ENCODE measurements at places on chromosomes 4 and X.

GRCh38 chr4:77037736-77038135 is 38.1 kb downstream of the CCNI start:
- DNase-seq, result no peak

DNA sequence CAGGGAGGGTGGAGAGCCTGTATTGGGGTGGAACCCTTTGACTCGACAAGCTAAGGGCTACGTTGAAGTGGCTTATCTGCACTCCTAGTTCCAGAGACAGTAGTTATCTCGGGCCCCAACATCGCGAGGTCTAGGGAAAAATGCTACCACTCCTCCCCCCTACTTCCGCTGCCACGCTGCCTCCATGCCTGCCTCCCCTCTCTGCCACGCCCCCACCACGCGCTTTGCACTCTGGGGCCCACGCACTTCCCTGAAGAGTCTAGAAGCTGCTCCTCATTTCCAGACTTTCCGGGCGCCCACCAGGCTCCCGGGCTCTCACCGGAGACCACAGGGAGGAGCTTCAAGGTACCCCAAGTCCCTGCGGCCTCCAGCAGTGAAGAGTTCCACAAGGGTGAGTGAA is at the start of gene PASD1:
Gene PASD1, plus strand, starts transcription at position 227 of the 400 bp plus-strand sequence. CDS start 37,879 bp downstream, outside the sequence.
- DNase-seq, result no peak

DNA sequence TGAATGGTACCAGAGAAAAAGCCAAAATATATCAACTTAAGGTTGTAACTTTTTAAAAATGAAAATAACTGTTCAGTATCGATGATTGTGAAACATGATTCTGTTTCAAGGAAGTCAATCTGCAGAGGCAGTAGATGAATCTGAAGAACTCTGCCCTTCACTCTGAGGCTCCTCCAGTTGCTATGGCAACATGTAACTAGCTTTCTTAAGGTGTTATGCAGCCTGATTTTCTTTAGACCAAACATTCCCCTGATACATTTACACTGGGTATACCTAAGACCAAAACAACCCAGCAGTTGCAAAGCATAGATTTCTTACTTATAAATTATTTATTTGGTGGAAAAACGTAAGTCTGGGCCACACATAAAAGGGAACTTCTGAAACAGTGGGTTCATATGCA is 133.6 kb upstream of the RASGEF1B start:
- no peak for DNase-seq

DNA sequence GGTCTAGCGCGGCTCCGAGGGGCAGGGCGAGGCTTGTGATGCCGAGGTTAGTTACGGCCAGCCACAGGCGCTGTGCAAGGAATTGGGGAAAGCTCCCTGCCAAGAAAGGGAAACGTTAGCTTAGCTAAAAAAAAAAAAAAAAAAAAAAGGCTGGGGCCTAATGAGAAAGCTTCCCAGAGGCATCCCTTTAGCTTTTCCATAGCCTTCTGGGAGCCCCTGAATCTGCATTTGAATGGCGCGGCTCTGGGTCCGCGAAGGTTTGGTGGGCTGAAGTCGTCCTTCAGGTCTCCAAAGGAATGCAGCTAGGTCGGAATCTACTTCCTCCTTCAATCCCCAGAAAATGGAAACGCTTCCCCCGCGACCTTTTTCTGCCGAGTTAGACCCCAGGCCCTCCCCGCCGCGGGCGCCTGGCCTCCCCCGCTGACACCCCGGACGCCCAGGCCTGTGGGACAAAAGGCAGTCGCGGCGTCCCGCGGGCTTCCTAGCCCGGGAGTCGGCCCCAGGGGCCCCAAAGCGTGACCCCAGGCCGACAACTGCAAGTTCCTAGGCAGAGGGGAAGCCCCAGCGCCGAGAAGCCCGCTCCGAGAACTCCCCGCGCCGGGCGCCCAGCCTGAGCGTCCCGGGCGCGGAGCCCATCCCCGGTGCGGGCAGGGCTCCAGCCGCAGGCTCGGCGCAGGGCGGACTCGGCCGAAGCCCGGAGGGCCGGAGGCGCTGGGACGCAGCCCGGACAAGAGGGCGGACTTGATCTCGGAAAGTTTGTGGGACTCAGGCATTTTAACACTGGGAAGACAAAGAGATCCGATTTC is 605 bp upstream of the FAT1 start:
- no peak for DNase-seq

DNA sequence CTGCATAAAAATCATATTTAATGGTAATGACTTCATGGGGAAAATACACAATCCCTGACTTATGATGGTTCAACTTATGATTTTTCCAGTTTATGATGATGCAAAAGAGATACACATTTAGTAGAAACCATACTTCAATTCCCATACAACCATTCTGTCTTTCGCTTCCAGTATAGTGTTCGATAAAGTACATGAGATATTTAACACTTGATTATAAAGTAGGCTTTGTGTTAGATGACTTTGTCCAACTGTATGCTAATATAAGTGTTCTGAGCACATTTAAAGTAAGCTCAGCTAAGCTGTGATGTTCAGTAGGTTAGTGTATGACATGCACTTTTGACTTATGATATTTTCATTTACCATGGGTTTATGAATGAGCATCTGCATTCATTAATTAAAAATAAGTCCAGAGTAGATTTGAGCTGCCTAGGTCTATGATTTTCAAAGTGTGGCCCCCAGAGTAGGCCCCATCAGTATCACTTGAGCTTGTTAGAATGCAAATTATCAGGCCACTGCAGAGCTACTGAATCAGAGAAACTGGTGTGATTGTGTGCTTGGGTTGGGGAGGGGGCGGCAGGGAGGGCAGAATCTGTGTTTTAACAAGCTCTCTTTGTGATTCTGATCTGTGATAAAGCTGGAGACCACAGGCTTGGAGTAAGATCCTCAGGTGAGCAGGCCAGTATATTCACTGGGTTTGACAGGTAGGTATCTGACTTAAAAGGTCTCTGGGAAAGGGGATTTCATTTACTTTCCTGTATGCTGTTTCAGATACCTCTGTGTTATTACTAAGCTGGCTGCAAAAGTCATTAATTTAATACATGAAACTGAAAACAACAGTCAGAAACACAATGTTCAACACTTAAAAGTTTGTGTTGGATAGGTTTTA is 8.4 kb downstream of the ATP10D start:
- DNase-seq, result no peak

DNA sequence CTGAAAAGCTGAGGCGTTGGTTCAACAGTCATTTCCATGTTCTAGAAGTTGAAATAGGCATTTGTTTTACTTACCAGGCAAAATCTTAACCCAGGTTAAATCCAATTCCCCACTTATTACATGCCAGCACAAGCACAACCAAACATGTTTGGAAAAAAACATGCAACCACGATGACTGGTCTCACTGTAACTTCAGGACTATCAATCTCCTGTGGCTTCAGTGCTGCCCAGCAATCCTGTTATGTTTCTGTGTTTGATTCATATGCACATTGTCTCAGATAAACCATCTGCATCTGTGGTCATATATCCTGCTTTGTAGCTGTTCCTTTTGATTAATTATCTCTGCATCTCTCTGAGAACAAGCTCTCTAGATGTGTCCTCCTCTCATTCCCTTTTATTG is 28.3 kb downstream of the PRDM8 start:
- no peak for DNase-seq

Data from activated naive CD4-positive, alpha-beta T cell treated with anti-CD3 and anti-CD28 coated beads, Interleukin-2, amount 10 ng/mL, durations not matched to agents 7 days and 5 days (primary cell).